Activated T-helper 9 cell treated with anti-CD3 and anti-CD28 coated beads, Interleukin-2, amount 50 U/mL, for 16 hours (primary cell): ENCODE measurements at places on chromosomes 2 and 18.

DNA sequence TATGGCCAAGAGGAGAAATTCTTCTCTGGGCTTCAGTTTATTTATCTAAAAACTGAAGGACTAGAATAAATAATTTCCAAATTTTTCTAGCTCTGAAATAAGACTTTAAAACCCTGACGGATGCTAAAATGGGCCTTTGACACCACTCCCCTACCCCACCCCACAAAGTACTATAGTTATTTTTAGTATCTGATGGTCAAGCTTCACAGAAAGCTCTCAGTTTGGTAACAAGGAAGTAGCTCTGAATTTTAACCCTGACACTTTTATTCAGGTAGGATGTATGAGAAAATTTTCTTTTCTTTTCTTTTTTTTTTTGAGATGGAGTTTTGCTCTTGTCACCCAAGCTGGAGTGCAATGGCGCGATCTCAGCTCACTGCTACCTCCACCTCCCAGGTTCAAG is 2.4 kb downstream of the RBKS start:
- no peak for DNase-seq

GRCh38 chr18:78503129-78503528 is 476.5 kb upstream of the SALL3 start:
- no peak for DNase-seq

DNA sequence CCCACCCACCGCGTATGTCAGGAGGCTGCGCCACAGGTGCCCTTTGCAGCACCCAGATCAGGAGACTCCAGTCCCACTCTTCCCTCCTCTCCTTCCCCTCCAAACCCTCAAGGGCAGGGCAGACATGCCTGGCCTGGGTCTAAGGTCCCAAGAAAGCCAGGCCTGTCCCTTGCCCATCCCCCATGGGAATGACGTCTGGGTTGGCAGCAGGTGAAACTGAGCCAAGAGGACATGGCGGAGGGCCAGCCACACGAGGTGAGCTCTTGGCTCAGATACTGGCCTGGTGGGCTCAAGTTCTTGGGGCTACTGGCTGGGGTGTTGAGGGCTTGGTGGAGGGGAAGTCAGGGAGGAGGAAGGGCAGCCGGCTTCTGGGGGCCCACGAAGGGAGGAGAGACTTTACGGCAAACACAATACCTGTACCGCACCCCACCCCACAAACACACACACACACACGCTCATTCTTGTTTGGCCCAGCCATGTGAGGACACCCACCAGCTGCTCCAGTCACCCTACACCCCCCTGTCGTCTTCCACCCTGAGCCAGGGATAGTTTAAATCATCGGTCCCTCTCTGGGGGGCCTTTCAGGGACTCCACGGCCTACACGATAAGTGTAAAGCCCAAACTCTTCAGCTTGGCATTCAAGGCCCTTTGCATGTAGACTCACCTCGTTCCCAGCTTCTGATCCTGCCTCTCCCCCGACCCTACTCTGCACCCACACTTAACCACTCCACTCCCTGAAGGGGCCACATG is 24.1 kb upstream of the TNS1 start:
- no peak for DNase-seq

- no peak for DNase-seq
Measured at GRCh38 chr2:72131371-72131891, 16.2 kb downstream of the CYP26B1 start.

DNA sequence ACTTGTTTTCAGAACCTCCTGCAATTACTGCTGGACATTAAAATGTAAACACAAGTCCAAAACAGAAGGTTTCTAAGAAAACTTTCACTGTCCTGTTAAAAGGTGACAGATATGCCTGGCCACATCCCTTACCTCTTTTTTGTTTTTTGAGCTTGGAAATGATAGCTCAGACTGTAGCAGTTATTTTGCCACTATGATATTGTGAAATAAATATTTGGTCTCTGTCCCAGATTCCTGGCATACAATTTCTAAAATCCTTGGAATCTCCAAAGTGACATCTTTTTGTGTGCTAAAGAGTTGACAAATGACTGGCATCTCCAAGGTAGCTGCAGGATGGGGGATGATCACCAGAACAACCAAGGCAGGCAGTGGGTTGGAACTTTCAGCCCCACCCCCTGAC is 16.8 kb downstream of the TPGS2 start:
- DNase-seq: no peak

- DNase-seq: no peak
Measured at GRCh38 chr2:102053096-102053495, 61.3 kb downstream of the IL1R2 start.

- DNase-seq: no peak
Measured at GRCh38 chr18:31667185-31667584, 17.2 kb downstream of the B4GALT6 start.

DNA sequence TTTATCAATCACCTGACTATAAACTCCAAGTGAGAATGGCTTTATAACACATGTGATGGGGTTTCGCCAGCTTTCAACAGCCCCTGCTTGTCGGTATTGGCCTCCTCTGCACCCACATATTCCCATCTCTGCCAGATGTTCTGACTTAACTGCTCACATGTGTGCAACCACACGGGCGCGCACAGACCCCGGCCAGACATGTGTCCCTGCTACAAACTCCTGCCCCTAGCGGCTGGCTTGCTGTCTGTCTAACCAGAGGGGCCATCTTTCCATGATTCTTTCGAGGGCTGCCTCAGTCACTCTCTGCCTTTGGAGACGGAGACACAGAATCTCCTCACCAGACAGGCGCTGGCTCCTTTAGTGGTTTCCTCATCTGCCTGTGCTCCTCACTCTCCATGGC is 15.3 kb downstream of the STON1 start:
- no peak for DNase-seq

DNA sequence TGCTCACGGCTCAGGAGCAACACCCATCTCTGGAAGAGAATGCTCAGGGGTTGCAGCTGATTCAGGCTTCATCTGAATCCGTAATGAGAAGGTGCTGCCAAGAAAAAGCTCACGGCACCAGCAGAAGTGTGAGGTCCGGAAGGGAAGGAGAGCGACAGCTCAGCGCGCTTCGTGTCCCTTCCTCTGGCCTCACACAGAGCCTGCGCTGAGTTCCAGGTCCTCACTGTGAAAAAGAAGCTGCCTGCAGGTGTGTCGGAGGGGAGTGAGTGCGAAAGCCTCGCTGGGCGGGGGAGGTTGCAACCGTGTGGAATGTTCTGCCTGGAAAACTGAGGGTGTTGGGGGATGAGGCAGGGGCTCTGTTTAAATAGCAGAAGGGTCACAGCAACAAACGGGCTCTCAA is 76.2 kb upstream of the TWIST2 start:
- no peak for DNase-seq

GRCh38 chr2:67212203-67212602 is 184.9 kb upstream of the ETAA1 start:
- no peak for DNase-seq

- no peak for DNase-seq
Measured at GRCh38 chr2:5035057-5035488, 657.1 kb upstream of the SOX11 start.

DNA sequence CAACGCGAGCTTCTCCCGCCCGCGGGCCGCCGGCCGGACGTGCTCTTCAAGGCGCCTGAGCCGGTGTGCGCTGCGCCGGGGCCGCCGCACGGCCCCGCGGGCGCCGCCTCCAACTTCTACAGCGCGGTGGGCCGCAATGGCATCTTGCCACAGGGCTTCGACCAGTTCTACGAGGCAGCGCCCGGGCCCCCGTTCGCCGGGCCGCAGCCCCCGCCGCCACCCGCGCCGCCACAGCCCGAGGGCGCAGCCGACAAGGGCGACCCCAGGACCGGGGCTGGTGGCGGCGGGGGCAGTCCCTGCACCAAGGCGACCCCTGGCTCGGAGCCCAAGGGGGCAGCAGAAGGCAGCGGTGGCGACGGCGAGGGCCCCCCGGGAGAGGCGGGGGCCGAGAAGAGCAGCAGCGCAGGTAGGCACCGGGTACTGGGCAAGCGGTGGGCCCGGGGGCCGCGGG is 676 bp downstream of the HOXD11 start:
- DNase-seq: no peak

DNA sequence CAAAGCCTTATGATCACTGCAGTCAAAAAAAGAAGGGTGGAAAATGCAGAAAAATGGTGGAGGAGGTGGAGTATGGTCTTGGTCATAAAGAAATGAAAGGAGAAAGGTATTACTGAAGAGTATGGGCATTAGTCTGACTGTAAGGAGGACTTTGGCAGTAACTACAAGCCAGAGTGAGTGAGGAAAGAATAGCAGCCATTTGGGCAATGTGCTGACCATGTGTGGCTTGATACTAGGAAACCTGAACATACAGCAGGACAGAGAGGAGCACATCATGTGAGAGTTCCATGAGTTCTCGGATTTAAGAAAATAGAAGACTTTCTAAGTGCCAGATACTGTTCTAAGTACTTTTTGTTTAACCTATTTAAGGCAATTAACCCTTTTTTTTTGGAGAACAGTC is 8.5 kb downstream of the DTNA start:
- DNase-seq: no peak

DNA sequence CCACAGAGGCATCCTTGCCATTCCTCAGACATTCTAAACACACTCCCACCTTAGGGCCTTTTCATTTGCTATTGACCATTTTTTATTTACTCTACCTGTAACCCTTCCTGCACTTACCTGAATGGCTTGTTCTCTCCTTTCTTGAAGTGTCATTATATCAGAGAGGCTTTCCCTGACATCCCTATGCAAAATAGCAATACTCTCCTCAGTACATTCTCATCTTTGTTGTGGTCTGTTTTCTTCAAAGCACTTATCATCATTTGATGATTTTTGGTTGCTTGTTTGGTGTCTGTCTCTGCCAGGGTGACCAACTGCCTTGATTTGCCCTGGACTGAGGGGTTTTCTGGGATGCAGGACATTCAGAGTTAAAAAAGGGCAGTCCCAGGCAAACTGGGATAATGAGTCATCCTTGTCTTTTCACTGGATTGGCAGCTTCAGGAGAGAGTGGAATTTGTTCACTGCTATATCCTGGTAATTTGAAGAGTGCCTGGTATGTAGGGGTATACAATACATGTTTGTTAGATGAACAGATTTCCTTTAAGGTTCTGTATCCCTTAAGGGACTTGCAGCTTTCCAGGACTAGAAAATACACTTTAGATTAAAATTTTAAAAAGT is 102.4 kb downstream of the BABAM2 start:
- DNase-seq: no peak

DNA sequence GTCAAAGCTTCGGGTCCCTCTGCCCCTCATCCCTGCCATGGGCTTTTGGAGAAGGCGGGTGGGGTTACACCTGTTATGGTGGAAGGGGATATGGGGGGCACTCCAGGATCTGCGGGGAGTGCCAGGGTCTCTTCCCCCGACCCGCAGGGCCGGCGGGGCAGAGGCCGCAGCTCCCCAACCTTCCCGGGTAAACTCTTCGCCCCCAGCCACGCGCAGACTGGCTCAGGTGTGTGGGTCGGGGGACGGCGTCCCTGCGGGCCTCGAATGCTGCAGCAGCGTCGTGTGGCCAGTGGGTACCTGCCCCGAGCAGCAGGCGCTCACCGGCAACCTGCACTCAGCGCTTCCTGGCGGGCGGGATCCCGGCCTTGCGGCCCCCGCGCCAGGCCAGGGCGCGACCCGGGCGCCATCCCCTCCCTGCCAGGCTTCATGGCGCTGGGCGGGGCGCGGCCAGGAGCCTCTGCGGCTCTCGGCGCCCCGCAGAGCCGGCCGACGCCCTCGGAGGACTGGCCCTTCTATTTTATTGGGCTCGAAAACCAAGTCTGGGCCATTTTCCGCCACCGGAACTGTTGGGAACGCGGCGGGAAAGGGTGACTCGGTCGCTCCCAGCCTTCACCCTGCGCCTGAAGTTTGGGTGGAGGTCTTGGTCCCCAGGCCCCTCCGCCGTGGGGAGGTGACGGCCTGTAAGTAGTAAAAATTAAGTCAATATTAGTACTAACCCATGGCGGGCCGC is 4.5 kb downstream of the GBX2 start:
- DNase-seq: no peak

DNA sequence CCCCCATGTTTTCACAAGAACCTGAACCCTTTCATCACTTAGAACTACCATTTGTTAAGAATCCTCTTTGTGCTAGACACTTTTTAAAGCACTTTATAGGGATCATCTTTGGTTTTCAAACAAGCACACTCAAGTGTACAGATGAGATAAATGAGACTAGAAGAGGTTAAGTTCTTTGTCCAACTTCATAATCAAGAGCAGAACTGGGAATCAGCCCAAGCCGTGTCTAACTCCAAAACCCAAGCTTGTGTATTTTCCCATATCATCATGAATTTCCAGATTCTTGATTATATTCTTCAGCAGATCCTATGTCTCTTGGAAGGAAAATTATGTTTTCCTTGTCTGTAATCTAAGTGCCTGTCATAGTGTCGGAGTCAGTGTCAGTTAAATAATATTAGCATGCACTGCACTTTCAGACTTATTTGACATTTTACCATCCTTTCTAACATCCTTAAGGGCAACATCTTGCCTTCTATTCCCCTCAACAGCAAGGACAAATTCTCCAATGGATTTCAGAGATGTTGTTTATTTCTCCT is 123.0 kb upstream of the SETBP1 start:
- DNase-seq: no peak

DNA sequence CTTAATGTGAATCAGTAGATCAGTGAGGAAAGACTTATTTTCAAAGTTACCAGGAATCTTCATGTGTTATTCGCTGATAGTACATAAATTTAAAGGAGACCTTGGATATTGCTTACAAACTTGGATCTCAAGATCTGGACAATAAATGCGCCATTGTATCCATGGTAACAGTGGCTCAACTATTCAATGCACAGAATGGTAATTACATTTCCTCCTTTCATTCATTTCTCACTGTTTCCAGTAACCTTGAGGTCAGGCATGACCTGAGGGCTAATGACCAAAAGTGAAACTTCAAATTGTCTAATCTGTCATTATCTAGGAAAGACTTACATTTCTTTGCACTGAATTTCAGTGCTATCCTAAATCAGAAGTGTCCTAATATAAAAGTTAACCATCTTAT is 8.1 kb downstream of the LRP2 start:
- DNase-seq: no peak

DNA sequence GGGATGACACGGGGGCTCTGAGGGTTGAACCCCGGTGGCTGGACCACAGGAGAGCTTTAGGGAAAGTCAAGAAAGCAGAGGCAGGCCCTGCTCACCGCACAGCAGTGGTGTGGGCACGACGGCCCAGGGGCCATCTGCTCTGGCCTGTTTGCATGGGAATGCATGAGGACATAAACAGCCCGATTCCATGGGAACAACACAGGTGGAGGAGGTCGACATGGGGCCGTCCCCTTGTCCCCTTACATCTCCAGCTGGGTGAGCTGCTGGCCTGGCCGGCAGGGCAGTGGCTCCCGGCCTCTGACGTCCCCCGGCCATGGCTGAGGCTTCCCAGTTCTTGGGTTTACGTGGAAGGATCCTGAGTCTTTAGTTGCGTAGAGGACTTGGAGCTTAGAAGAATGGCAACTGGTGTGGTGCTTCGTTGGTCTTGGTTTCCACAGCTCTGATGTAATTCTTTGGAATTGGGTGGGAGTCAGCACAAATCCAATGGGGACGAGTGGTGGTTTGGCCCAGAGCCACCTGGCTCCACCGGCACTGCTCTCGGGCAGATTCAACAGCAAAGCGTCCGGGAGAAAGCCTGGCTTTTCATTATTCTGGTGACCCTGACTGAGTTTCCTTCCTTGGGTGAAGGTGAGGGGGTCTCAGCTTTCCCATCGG is 98.3 kb upstream of the HDAC4 start:
- DNase-seq: no peak
